ENCODE measurements at places on chromosomes 3 and 15. TPM values are rescaled to one million over a fixed set of nuclear protein-coding genes. Genes with fewer than 3 reads are reported as not detected.

The SV2B gene
- total RNA-seq = 17.1 TPM

The NEDD4 gene
- 12.9 TPM for total RNA-seq

The ZMYND10 gene
- total RNA-seq = 0.30 TPM

The HHATL gene
- 3.5 TPM for total RNA-seq

The CEP152 gene
- total RNA-seq = 9.2 TPM

The PAK6 gene
- 0.84 TPM for total RNA-seq

The SCAANT1 gene
- not detected for total RNA-seq

The FBXO40 gene
- total RNA-seq = not detected

The ANKRD63 gene
- total RNA-seq = not detected

The STRIT1 gene
- total RNA-seq = not detected

The OR5H15 gene
- not detected for total RNA-seq

The PLA2G4E gene
- total RNA-seq = not detected

- no peak overlapping the region for H3K4me3 ChIP-seq
- H3K27me3 ChIP-seq = no peaks in the 10 kb centered on the region
- DNase-seq = no peak
Measured at GRCh38 chr3:125039131-125040100, 16.4 kb downstream of the HEG1 start.

GRCh38 chr3:25604107-25604805 lies 60.5 kb downstream of the TOP2B start:
- H3K27ac ChIP-seq = peak overlapping the region; percentile 31
- DNase-seq = no peak
- H3K36me3 ChIP-seq = peaks cover 8% of the 10 kb centered on the region
- no peaks in the 10 kb centered on the region for H3K4me1 ChIP-seq
- no peak overlapping the region for H3K4me3 ChIP-seq

- no peaks in the 10 kb centered on the region for H3K36me3 ChIP-seq
- no peak overlapping the region for H3K4me3 ChIP-seq
- no peak overlapping the region for H3K27ac ChIP-seq
- no peaks in the 10 kb centered on the region for H3K27me3 ChIP-seq
- DNase-seq = no peak
- H3K4me1 ChIP-seq = no peaks in the 10 kb centered on the region
Measured at GRCh38 chr3:62325896-62326295, 47.5 kb downstream of the FEZF2 start.

DNA sequence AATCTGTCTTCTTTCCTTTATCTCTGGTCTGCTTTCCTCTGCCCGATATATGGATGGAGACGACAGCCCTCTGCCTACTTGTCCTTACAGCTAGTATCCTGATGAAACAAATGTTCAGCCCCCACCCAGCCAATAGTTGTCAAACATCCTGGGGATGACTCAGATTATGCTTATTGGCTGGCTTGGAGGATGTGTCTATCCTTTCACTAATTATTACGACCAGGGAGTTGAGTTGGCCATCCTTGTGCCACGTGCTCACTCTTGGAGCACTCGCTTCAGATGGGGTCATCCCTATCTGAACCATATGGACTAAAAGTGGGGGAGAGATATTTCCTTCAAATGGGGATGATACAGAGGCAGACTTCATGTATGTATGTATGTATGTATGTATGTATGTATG lies 6.4 kb upstream of the MAP3K13 start:
- H3K4me1 ChIP-seq = no peaks in the 10 kb centered on the region
- H3K4me3 ChIP-seq = no peak overlapping the region
- H3K27ac ChIP-seq = no peak overlapping the region
- H3K36me3 ChIP-seq = no peaks in the 10 kb centered on the region
- H3K27me3 ChIP-seq = no peaks in the 10 kb centered on the region

GRCh38 chr15:57245130-57245529 lies 131.2 kb upstream of the CGNL1 start:
- no peaks in the 10 kb centered on the region for H3K4me1 ChIP-seq
- no peak overlapping the region for H3K4me3 ChIP-seq
- H3K36me3 ChIP-seq = no peaks in the 10 kb centered on the region

- no peak for DNase-seq
- no peak overlapping the region for H3K27ac ChIP-seq
- H3K27me3 ChIP-seq = no peaks in the 10 kb centered on the region
- H3K4me1 ChIP-seq = peaks cover 25% of the 10 kb centered on the region
- H3K4me3 ChIP-seq = no peak overlapping the region
Measured at GRCh38 chr3:64152086-64152485, 73.2 kb downstream of the PRICKLE2 start.

DNA sequence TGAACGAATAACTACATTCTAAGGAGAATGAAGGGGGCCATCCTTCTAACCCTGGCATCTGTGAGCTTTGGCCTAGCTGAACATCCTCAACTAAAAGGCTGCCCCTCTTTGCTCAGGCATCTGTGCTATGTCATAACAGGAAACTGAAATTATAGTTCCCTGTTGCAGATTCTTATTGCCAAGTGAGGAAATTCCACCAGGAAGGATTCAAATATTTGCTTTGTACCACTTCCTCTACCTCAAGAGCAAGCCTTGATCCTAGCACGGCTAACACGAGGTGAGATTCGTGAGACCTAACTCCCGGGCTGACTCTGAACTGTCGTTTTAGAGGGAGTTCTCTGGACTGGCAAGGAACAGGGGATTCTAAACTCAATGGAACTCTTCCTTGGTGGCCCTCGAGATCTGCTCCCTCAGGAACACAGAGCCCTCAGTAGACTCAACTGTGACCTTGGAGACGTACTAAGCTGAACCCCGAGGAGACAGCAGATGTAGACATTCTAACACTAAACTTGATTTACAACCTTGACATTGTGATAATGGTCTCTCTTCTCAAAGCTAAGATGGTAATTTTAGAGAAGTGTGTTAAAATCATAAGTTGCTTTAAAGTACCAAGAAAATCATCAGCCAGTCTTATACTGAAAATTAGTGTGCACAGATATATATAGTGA lies 4.2 kb downstream of the SPG21 start:
- DNase-seq = no peak
- H3K36me3 ChIP-seq = peaks cover 9% of the 10 kb centered on the region
- peaks cover 11% of the 10 kb centered on the region for H3K4me1 ChIP-seq
- H3K27me3 ChIP-seq = no peaks in the 10 kb centered on the region

- H3K27me3 ChIP-seq = no peaks in the 10 kb centered on the region
- no peak overlapping the region for H3K4me3 ChIP-seq
- DNase-seq = no peak
- H3K4me1 ChIP-seq = no peaks in the 10 kb centered on the region
- no peak overlapping the region for H3K27ac ChIP-seq
Measured at GRCh38 chr3:190169243-190169642, 48.5 kb upstream of the P3H2 start.

- H3K27me3 ChIP-seq = no peaks in the 10 kb centered on the region
- H3K4me3 ChIP-seq = no peak overlapping the region
- H3K36me3 ChIP-seq = no peaks in the 10 kb centered on the region
- no peak overlapping the region for H3K27ac ChIP-seq
- DNase-seq = no peak
Measured at GRCh38 chr3:159923956-159924355, 64.7 kb upstream of the IL12A start.

GRCh38 chr3:155780291-155780690 lies 25.8 kb downstream of the C3orf33 start:
- H3K4me1 ChIP-seq = no peaks in the 10 kb centered on the region
- H3K36me3 ChIP-seq = peaks cover 53% of the 10 kb centered on the region
- no peak overlapping the region for H3K4me3 ChIP-seq

DNA sequence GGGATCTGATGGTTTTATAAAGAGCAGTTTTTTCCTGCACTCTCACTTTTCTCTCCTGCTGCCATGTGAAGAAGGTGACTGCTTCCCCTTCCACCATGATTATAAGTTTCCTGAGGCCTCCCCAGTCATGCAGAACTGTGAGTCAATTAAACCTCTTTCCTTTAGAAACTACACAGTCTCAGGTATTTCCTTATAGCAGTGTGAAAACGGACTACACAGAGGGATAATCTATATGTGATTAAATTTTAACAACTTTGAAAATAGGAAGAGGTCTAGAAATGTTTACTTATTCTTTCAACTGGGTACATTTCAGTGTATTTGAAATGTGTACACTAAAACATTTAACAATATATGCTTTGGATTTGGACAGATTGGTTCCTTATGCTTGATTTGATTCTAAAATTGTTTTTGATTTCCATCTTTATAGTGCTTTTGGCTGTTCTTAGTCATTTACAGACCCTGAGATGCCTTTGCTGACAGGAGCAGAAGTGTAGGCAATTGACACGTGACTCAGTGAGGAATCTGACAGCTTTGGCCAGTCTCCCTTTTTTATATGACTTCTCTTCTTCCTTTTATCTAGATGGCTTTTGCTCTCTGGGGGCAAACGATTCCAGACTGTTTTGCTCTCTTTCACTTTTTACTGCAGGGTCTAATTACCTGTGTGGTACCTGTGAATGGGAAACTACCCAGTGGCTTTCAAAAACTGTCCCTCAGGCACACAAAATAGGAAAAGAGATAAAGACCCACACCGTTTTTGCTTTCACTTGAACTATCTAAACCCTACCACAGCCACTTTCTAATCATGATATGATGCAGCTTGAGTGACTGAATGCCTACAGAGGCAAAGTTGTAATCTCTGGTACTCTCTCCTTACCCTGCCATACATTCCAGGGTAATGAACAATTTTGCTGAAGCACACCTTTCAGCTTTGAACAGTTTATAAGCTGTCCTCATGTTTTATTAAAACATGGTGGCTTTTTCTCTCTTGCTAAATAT lies 422.6 kb downstream of the ROBO1 start:
- H3K27me3 ChIP-seq = no peaks in the 10 kb centered on the region
- no peaks in the 10 kb centered on the region for H3K36me3 ChIP-seq
- no peak overlapping the region for H3K4me3 ChIP-seq
- H3K27ac ChIP-seq = no peak overlapping the region

DNA sequence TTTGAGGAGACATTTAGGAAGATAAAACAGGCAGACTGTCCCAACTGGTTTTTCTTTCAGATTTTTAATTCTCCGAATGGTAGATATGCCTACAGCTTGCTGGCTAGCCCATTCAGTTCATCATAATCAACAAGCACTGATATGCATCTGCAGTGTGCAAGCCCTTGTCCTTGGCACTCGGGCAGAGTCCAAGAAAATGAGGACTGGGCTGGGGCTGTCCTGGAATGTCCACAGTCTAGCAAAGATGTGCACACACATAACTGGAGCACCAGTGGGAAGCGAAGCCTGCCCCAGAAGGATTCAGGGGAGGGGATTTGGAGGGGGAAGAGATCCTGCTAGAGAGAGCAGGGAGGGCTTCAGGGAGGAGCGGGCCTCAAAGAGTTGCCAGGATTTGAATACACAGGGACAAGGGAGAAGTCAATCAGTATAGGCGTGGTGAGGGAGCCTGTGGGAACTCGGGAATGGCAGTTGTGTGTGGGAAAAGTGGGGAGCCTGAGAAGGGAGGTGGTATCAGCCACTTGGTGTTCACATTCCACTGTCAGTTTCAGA lies 8.7 kb downstream of the FAH start:
- H3K27me3 ChIP-seq = no peaks in the 10 kb centered on the region
- peaks cover 72% of the 10 kb centered on the region for H3K36me3 ChIP-seq
- H3K27ac ChIP-seq = no peak overlapping the region

GRCh38 chr3:101319531-101319930 lies 844 bp downstream of the IMPG2 start:
- H3K27ac ChIP-seq = no peak overlapping the region
- no peak for DNase-seq
- H3K27me3 ChIP-seq = no peaks in the 10 kb centered on the region

DNA sequence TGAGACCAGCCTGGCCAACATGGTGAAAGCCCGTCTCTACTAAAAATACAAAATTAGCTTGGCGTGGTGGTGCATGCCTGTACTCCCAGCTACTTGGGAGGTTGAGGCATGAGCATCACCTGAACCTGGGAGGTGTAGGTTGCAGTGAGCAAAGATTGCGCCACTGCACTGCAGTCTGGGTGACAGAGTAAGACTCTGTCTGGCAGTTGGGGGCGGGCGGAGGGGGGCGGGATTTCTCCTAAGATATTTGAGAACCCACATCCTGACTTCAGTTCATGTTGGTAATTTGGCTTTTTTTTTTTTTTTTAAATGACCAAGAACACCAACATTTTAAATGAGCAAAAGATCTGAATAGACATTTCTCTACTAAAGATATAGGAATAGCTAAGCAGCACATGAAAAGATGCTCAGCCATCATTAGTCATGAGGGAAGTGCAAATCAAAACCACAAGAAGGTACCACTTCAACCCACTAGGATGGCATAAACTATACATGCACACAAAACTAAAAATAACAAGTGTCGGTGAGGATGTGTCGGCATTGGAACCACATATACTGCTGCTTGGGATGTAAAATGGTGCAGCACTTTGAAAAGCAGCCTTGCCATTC lies 75.6 kb upstream of the LMOD3 start:
- no peaks in the 10 kb centered on the region for H3K36me3 ChIP-seq
- no peaks in the 10 kb centered on the region for H3K4me1 ChIP-seq
- H3K4me3 ChIP-seq = no peak overlapping the region
- no peak for DNase-seq
- H3K27ac ChIP-seq = no peak overlapping the region

DNA sequence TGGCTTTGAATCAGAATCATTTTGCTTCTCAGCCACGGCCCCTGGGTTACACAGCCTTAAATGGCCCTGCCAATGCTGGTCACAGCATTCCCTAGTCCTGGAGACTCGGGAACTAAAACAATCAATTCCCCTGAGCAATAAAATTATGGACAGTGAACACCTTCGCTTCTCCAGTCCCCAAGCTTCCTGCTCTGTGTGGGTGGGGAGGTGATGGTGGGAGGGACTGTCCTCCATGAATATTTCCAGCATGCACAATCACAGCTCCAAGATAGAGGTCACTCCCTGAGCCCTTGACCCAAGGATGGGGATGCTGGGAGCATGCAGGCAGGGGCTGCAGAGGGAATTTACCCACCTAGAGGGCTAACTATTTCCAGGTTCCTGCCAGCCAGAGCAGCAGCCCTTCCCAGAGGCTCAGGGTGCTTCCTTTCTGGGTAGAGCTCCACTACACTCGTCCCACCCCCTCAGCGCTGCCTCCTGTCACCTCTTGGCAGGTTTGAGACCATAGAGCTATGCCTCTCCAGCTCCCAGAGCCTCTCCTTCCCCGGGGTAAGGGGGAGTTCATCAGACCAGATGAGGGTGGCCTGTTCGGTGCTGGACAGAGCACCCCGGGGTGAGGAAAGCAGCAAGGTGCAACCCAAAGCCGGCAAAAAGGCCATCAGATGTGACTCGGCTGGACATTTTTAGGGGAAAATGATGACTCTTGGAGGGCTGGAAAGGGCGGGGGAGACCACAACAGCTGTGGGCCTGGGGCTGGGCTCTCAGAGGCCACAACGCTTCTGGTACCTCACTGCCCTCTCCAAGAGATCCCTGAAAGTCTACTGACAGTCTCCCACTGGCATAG lies 14.5 kb upstream of the CCDC33 start:
- no peaks in the 10 kb centered on the region for H3K36me3 ChIP-seq
- H3K27me3 ChIP-seq = peaks cover 24% of the 10 kb centered on the region
- no peak overlapping the region for H3K27ac ChIP-seq
- DNase-seq = no peak
- no peak overlapping the region for H3K4me3 ChIP-seq
- H3K4me1 ChIP-seq = no peaks in the 10 kb centered on the region

DNA sequence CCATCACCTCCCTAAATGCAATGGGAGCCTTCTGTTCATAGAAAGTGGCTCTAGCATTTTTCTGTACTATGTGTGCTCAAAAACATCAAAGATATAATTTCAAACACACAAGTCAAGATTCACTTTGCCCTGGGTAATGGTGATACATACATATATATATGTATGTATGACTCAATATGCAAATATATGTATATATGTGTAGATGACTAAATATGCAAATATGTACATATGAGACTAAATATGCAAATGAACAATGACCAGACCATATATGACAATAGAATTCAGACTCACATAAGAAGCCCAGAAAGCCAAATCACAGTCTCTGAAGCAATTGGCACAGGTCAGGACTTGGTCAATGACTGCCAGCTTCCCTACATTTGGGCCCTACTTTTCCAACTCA lies 36.9 kb upstream of the SNRK start:
- no peaks in the 10 kb centered on the region for H3K27me3 ChIP-seq
- no peaks in the 10 kb centered on the region for H3K36me3 ChIP-seq
- no peak overlapping the region for H3K27ac ChIP-seq
- DNase-seq = no peak
- no peak overlapping the region for H3K4me3 ChIP-seq
- no peaks in the 10 kb centered on the region for H3K4me1 ChIP-seq
